ENCODE measurements at places on chromosomes 3 and 15. TPM values are rescaled to one million over a fixed set of nuclear protein-coding genes. Genes with fewer than 3 reads are reported as not detected.

DNA sequence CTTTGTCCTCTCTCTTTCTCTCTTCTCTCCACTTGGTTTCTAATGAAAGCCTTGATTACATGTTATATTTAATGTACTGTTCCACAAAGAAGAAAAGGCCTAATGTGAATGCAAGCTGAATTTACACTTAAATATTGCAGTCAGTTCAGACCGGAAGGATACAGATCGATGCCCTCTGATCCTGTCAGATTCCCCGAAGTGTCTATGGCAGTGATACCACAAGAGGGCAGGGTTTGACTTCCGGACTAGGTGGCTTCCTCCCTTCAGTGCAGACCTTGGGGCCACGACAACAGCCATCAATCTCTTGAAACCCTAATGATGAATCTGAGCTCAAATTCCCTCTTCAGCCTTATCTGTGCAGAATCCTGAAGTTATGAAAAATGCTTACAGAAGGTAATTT, 29.5 kb downstream of the AGTR1 start:
- peak; percentile 5 for DNase-seq

- DNase-seq, result no peak
Measured at GRCh38 chr3:169992781-169993180, 26.2 kb downstream of the SEC62 start.

DNA sequence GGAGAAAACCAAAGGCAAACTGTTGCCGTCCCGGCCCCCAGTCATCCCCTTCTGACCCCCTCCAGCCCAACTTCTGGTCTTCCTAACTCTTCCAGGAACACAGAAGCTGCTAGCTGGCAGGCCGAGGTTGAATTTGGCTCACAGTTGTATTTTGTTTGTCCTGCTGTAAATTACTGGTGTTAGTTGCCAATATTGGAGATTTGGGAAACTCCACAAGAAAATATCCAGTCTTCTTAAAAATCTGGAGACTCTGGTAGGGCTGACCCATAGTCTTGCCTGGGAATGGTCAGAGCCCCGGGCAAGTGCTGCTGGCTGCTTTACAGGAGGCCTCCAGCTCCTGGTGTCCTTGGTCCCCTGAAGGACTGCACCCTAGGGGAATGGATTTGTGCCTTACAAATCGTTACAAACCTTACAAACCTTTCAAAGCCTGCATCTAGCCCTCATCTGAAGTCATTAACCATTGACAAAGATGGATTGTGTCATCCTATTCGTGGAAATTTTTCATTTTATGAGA, 112.0 kb upstream of the MCTP2 start:
- no peak for DNase-seq

GRCh38 chr3:89239774-89240173, 132.4 kb downstream of the EPHA3 start:
- DNase-seq, result no peak

GRCh38 chr15:58179741-58180381, 41.7 kb downstream of the AQP9 start:
- DNase-seq, result no peak

- no peak for DNase-seq
Measured at GRCh38 chr3:160174621-160175020, 50.6 kb upstream of the C3orf80 start.

DNA sequence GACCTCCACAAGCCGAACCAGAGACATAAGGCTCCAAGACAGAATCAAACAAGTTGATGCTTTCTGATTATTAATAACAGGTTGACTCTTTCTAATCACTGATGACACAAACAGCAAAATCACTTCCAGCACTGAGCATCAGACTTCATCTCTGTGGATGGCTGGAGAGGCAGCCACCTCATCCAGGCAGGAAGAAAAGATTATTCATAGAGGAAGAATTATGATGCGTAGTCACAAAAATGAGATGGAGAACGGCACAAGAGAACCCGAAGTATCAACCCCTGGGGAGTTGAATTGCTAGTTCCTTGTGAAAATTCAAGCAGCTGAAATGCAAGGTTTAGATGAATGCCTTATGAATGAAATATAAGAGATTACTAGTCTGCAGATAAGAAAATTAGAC, 49.9 kb upstream of the LMCD1 start:
- no peak for DNase-seq

- no peak for DNase-seq
Measured at GRCh38 chr15:48905847-48906246, 27.9 kb downstream of the EID1 start.

DNA sequence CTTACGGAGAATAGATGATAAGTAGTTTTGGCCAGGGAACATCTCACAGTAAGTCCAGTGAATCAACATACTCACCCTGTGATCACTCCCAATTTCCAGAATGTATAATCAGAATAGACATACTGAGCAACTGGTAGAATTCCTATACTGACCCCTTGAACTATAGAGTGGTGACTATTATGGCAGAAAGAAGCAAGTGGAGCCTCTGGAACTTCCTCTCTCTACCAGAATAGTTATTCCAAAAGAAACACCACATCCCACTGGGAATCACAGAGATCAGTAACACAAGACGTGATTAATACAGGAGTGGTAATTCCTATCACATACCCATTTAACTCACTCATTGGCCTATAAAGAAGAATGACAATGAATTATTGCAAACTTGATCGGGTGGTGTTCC, 50.1 kb upstream of the TRIM42 start:
- no peak for DNase-seq

GRCh38 chr15:89398896-89399237, 64.2 kb upstream of the POLG start:
- DNase-seq, result no peak

- DNase-seq, result peak; percentile 44
Measured at GRCh38 chr15:66004618-66005262, 135.4 kb downstream of the RAB11A start.

- DNase-seq, result no peak
Measured at GRCh38 chr3:119351581-119351980, 57.4 kb downstream of the ARHGAP31 start.

DNA sequence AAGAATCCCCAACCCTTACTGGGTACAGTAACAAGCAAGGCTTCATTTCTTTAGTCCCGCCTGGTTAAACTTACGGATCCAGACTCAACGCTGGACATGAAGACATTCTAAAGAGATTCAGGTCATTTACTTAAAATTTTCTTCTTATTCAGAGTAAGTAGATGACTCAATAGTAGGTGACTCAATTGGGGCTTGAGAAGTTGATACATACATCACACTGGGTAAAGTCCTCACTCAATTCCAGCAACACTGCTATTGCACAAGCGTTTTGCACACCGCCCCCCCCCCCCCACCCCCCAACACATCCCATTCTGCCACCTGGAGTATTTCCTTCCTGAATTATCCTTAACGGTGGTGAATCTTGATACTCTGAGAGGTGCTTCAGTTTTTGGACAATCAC, 610.0 kb downstream of the FOXP1 start:
- no peak for DNase-seq

- DNase-seq, result no peak
Measured at GRCh38 chr3:87413814-87414213, 137.4 kb upstream of the POU1F1 start.

- DNase-seq, result no peak
Measured at GRCh38 chr3:120670576-120670975, 11.5 kb downstream of the HGD start.

DNA sequence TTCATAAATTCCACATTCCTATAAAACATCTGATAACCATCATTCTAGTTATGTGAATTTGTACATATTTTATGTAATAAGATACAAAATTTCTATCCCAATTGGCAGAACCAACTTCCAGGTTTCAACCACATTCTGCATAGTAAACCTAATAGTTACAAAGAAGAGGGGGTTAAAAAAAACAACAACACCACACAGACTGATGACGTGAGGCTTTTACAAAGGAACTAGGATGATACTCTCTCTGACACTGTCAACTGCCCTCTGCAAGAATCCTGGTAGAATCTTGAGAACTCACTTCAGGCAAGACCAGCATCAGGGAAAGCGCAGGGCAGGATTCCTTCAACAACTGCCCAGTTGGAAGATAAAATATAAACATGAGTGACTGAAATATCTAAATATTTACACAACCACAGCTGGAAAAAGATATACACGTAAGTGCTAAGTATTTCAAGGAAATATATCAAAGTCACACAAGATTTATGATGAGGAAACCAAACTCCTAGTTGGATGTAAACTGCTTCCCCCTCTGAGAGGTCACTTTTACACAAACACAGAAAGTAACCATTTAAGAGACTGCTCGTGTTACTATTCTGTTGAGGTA, 816.4 kb downstream of the ROBO1 start:
- DNase-seq, result peak; percentile 69

- DNase-seq, result no peak
Measured at GRCh38 chr15:51709031-51709430, 27.7 kb downstream of the SCG3 start.

DNA sequence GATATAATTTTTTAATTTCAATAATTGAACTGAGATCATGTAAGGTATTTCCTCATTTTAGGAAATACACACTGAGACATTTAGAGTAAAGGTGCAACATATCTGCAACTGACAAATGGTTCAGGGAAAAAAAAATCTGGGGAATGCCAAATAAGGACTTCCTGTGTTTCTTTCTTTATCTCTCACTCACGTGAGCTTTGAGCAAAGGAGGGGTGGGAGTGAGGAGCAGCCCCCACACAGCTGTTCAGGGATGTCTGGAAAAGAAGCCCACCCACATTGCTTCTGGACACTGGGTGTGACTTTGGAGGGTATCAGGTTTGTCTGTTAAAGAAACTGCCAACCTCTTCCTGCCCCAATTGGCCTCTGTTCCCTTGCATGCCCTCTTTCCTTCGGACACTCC, 5.6 kb upstream of the TP63 start:
- no peak for DNase-seq

DNA sequence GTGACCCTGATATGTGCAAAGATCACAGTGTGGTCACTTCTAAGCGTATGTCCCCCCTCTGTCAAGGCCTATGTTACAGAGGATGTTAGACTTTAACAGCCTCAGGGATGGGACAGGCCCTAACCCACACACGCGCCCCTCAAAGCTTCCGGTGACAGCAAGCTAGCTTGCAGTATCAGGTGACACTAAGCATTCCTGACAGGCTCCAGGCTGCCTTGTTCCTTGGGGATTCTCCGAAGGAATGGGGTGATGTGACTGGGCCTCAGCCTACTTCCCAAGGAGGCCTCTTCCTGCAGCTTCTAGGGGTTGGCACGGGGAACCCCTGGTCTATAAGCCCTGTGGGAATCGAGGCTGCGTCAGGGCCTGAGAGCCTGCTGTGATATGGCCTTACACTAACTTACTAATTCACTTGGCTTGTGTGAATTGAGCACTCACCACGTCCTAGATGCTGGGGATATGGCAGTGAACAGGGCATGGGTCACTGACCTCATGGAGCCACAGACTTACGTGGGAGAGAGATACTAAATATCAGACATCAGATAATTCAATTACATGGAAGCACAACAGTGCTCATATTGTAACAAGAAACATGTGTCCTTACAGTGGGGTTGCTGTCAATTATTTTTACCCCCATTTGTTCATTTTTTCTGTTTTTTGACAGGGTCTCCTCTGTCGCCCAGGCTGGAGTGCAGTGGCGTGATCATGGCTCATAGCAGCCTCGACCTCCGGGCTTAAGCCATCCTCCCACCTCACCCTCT, 11.4 kb upstream of the SPTBN5 start:
- DNase-seq, result no peak

GRCh38 chr3:182726258-182727142, 66.8 kb upstream of the ATP11B start:
- no peak for DNase-seq

DNA sequence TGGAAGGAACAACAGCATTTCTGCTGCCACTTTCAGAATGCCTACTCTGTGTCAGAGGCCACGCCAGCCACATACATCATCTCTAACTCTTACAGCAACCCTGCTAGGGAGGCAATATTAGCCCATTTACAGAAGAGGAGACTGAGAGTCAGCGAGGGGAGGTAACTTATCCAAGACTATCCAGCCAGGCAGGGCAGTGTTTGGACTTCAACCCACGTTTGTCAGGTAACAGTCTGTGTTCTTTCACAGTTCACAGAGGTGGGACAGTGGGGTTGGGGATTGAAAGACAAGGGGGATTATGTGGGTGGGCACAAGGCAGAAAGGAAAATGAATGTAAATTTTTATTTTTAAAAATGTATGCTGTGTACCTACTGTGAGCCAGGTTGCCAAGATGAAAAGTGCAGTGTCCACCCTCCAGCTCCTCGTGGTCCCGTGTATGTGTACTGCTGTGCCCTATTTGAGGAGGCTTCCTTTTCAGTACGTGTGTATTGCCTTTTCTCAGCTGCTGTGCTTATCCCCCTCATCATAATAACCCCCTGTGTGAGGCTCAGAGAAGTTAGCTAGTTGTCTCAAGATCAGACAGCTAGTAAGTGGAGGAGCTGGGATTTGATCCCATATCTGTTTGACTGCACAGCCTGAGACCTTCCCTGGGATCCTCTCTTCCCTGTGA, 16.5 kb upstream of the ATP2B2 start:
- DNase-seq, result no peak

DNA sequence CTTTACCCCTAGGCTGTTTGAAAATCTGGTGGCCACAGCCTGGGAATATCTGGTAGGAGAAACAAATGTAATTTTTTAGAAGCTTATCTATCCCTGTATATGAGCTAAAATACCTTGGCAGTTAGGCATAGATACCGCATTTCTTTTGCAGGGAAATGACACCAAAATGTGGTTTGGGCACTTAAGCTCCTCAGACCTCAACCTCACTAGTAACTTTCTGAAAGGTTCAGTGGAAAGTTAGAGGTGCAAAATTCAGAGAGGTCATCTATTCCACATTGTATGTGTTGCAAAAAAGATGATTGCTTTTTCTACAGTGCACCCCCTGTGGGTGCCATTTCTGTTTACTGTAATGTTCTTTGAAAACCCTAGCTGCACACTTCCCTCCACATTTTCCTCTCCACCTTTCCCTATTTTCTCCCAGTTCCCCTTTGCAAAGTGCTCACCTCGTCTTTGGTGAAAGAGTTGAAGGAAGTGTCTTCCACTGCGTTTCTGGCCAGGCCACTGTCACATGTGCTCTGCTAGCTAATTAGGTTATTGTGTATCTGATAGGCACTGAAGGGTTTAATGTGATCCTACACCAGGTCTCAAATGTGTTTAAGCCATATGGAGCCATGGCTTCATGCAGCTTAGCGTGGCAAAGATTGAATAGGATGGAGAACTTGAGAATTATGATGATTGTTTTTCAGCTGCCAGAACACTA, 1.3 kb downstream of the SACM1L start:
- DNase-seq, result no peak

- no peak for DNase-seq
Measured at GRCh38 chr15:25708391-25708790, 154.7 kb downstream of the ATP10A start.

- DNase-seq, result no peak
Measured at GRCh38 chr15:39124155-39124552, 456.7 kb upstream of the THBS1 start.

GRCh38 chr3:178086144-178086825, 450.0 kb upstream of the KCNMB2 start:
- DNase-seq, result no peak

- peak; percentile 1 for DNase-seq
Measured at GRCh38 chr15:61584410-61584809, 355.3 kb upstream of the RORA start.

The RTP1 gene
- total RNA-seq, result not detected

The CACNA1D gene
- total RNA-seq, result under 0.01 TPM

The MYZAP gene
- total RNA-seq, result 0.43 TPM

The LIPC gene
- 0.86 TPM for total RNA-seq

The TRPM1 gene
- under 0.01 TPM for total RNA-seq

The REC114 gene
- total RNA-seq, result not detected

The PROS1 gene
- total RNA-seq, result 12.1 TPM

The CNTN6 gene
- total RNA-seq, result 0.97 TPM

The MAPKAPK3 gene
- total RNA-seq, result 26.7 TPM

The TMEM45A gene
- 53.1 TPM for total RNA-seq

The CASR gene
- total RNA-seq, result not detected

The TCAIM gene
- total RNA-seq, result 37.6 TPM

The GNAI2 gene
- total RNA-seq, result 297 TPM

The AQP9 gene
- total RNA-seq, result not detected

The TMIE gene
- under 0.01 TPM for total RNA-seq

The SATB1 gene
- 13.5 TPM for total RNA-seq

Data from fibroblast of villous mesenchyme (primary cell).